GM23338 (cell line): ENCODE measurements at places on chromosomes 3 and 15. TPM values are rescaled to one million over a fixed set of nuclear protein-coding genes. Genes with fewer than 3 reads are reported as not detected.

The CPN2 gene
- 0.14 TPM in 1 of 2 replicates, not detected in the other for total RNA-seq

The DUOXA2 gene
- total RNA-seq: not detected in 2 replicates

The EPHA6 gene
- 1.7 and 2.6 TPM in 2 replicates for total RNA-seq

The PCCB gene
- 69.5 and 76.8 TPM in 2 replicates for total RNA-seq

DNA sequence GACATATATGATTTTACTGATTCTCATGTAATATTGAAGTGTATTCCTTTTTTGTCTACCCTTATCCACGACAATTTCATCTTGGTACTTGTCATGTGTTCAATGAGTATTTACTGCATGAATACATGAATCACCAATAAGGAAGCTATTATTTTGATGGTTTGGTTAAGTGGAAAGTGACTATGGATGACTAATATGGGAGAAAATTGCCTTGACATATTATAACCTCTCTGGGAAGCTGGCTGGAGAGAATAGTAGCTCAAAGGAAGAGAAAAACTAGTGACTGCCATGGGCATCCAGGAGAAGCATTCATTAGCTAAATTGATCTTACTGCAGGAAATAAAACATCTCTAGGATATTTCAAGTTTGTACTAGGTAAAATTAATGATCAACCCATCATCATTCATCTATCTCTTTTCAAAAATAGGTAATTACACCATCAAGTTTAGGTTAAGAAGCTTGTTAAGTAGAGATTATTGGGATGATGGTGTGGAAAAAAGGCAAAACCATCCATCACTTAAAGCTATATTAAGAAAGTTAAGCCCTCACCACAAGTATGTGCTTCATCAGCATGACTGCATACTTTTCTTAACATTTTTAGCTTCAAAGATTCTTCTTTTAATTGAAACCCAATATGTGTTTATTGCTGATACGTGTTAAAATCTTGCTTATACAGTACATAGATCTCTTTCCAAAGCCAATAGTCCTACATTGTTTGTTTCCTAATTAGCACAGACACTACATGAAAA, 455.2 kb upstream of the ARPP21 start:
- no peak for DNase-seq

DNA sequence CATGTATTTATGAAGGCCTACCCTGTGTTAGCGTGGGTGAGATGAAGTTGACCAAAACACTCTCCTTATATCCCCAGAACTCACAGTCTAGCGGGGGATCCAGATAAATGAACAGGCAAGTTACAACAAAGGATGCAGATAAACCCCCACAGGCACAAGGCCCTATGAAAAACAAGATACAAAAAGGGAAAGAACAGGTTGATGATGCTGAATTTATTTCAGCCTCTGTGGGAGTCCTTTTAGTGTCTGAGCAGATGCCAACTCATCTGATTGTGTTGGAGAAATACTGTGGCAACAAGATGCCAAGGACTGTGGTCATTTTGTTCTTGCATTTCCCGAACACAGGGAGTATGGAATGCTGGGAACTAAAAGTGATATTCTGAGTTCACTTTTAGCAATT, 300.0 kb downstream of the CHST2 start:
- DNase-seq: no peak

- DNase-seq: no peak
These were observed 256.2 kb downstream of the ZNF621 start for GRCh38 chr3:40780925-40781406.

GRCh38 chr3:1623896-1624295, 474.8 kb upstream of the CNTN4 start:
- no peak for DNase-seq
